Activated T-helper 17 cell treated with anti-CD3 and anti-CD28 coated beads, Interleukin-2, amount 50 U/mL, for 72 hours (primary cell): ENCODE measurements at places on chromosomes 1 and 21.

DNA sequence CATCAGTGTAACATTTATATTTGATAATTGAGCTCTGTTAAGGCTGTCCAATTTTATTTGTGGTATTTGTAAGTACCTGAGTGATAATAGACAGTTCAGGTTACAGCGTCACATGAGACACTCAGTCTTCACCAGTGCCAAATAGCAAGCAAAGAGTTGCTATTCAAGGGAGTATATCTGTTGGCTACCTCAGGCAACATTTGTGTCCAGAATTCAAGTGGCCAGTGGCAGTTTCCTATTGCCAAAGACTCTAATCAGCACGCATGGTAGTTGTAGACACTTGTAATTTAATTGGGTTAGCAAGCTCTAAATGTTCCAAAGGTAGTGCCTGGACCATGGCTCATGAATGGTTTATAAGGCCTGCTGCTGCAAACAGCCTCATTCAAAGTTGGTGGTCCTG, 1524.3 kb upstream of the B3GALT2 start:
- no peak for ATAC-seq

DNA sequence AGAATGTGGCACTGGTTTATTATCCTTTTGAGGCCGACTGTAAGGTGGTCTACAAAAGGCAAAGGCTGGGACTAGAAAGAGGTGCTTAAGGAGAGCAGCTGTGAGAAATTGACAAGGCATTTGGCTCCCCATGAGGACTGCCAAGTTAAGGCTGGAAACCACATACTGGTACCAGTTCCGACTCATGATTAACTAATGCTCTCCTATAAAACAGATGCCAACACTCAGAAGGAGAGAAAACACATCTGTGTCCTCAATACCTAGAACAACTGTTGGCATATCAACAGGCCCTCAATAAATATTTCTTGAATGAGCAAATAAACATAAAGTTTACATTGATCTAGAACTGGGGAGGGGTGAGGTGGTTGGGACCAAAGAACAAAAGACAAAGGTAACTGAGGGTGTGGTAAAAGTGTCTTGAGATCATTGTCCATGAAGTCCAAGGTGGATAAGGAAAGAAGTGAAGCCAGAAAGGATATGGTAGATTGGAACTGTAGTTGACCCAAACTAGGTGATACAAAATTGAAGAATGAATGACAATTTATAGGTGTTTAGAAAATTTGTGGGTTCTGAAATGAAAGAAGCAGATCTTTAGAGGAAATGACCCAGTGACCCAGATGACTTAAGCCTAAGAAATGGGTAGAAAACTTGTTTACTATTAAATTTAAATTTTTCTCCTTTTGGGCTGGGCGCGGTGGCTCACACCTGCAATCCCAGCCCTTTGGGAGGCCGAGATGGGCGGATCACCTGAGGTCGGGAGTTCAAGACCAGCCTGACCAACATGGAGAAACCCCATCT, 16.9 kb upstream of the MCL1 start:
- ATAC-seq: peak; percentile 76

DNA sequence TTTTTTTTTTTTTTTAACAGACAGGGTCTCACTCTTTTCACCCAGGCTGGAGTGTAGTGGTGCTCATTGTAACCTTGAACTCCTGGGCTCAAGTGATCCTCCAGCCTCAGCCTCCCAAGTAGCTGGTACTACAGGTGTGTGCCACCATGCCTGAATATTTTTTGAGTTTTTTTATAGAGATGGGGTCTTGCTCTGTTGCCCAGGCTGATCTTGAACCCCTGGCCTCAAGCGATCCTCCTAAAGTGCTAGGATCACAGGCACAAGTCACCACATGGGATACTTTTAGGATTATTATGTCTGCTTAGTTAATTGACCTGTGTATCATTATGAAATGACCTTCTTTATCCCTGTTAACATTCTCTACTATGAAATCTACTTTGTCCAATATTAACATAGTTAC, 38.0 kb downstream of the RASSF5 start:
- no peak for ATAC-seq

GRCh38 chr1:225644666-225645065, 8.3 kb downstream of the ENAH start:
- no peak for ATAC-seq

DNA sequence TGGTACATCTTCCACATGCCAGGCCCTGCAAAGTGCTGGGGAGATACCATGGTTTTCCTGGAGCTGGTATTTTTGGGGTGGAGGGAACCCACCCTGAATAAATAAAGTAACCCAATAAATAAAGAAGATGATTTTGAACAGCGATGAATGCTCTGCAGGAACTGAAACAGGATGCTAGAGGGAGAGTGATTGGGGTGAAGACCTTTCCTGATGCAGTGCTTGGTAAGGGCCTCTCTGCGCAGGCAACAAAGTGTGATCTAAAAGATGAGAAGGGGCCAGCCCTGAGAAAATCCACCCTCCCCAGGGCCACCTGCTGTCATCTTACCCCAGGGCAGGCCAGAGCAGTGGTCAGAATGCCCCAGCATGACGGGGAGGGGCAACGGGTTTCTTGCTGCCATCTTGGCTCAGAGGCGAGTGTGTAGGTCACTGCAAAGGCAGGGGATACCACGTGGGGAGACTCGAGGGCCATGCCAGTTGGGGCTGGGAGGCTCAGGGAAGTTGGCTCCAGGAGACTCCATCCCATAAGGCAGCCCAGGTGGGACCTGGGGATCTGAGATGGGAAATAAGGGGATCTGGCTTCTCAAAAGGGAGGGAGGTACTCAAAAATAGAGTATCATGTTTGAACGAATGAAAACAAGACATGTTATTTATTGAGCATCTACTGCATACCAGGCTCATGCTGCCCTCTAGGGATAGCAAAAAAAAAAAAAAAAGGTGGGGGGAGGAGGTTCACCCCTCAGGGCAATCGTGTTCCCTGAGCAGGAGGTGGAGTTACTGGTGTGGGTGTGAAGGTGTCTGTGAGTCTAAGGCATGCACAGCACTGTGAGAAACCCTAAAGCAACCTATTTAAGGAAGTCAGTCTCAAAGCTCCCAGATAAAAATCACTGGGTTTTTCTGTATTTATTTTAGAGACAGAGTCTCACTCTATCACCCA, 2.8 kb downstream of the SRARP start:
- ATAC-seq: peak; percentile 88
